ENCODE measurements at places on chromosomes 13 and 19.
A peak's percentile ranks its signal among the peaks of the same experiment; 100 is the strongest.

DNA sequence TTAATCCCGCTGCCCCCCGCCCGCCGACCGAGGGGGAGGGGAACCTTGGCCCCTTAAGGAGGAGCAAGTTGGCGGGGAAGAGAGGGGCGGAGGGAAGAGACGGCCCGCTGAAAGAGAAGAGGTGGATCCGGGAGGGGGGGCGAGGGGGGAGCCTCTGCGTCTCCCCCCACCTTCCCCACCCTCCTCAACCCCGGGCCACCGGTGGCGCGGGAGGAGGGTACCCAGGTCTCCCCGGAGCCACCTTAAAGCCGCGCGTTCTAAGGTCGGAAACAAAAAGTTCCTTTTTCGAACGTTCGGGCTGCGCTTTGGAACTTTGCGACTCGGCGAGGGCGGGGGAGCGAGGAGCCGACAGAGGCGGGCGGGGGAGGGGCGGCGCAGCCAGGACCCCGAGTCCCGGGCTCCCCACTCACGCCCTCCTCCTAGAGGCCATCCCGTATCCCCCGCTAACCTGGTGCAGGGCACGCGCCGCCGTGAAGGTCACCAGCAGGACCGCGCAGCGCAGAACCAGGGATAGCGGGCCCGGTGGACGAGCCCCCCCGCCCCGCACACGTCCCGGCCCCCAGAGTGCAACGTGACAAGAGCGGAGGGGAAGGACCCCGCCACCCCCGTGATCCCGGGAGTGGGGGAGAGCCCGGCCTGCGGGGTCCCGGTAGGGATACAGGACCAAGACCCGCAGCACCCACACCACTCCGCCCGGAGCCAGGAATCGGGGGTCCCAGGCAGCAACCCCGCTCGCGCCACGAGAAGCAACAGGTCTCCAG is 659 bp downstream of the ERF start:
- DNase-seq: peak; percentile 89

GRCh38 chr13:103140001-103140671 is 73.9 kb upstream of the SLC10A2 start:
- DNase-seq: no peak

GRCh38 chr19:50728084-50728737 is 5.0 kb downstream of the CLEC11A start:
- peak; percentile 96 for DNase-seq

- no peak for DNase-seq
These were observed 61.2 kb upstream of the FRY start for GRCh38 chr13:31970231-31970930.

- DNase-seq: no peak
These were observed 10.7 kb upstream of the DHDH start for GRCh38 chr19:48922548-48923490.

DNA sequence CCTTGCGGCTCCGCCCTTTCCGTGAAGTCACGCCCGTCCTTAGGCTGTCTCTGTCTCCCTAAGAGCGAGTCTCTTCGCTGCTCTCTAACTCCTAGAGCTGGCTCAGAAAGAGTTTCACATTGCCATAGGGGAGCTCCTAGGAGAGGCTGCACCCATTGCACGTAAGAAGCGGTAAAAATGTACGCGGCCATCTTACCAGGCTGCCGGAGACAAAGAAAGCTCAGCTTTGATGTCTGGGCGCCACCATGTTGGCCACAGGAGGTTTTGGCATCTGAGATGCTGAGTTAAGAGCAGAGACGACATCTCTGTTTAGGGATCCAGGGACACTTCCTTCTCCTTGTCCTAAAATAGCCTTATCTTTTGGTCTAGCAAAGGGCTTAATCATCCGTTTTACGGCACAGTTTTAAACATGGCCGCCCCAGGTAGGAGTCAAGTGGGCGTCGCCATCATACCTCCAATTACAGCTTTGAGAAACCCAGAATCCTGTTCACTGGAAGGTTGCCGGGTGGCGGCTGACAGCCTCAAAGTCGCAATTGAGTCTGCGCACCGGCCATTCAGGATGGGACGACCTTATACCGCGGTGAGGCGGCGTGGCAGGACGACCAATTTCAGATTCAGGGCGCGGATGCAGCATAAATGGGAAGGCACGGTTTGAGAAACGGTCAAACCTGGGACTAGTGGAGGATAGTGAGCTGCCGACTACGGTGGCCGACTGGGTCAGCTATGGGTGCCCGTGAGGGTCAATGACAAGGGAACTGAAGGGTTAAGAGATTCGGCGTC is at the start of gene ZNF793:
TSS of gene ZNF793 (plus strand) at position 553 of the 780 bp plus-strand sequence. CDS start 16,501 bp downstream, outside the sequence.
- DNase-seq: peak; percentile 87

All from activated CD4-positive, alpha-beta T cell treated with anti-CD3 and anti-CD28 coated beads for 36 hours (primary cell).